ENCODE measurements at places on chromosomes 7 and 10. TPM values are rescaled to one million over a fixed set of nuclear protein-coding genes. Genes with fewer than 3 reads are reported as not detected.

The SORBS1 gene
- total RNA-seq, result 39.9 TPM

The LAMB1 gene
- total RNA-seq, result 101 TPM

DNA sequence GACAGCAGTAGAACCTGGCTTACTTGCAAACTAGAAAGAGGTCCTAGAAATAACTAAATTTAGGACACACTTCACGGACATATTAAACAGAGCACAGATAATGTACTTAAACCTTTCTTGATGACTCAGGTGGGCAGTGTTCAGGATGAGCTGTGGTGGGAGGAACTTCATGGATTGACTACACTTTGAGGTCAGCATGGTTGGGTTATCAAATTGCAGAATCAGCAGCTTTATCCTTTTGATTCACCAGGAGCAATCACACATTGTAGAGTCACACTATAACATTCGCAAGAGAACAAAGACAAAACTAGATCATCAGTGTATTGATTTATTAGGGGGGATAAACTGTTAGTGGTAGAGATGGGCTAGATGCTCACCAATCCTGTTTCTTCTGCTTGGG lies 38.6 kb upstream of the AGK start:
- DNase-seq, result no peak
- peak overlapping the region; percentile 74 for H3K4me3 ChIP-seq
- H3K27ac ChIP-seq, result 0 out of 2 replicates have a peak overlapping the region, but pooled peaks have one; percentile 75
- peaks cover 51% of the 10 kb centered on the region for H3K36me3 ChIP-seq

- no peak overlapping the region for H3K27ac ChIP-seq
- H3K36me3 ChIP-seq, result no peaks in the 10 kb centered on the region
- no peaks in the 10 kb centered on the region for H3K4me1 ChIP-seq
- peak; percentile 71 for DNase-seq
These were observed 16.1 kb upstream of the LAMB4 start for GRCh38 chr7:108146070-108146842.

The HMX3 gene
- not detected for total RNA-seq

- no peak overlapping the region for H3K27ac ChIP-seq
- no peaks in the 10 kb centered on the region for H3K27me3 ChIP-seq
- peaks cover 24% of the 10 kb centered on the region for H3K36me3 ChIP-seq
- no peak for DNase-seq
- no peaks in the 10 kb centered on the region for H3K4me1 ChIP-seq
These were observed 262.8 kb upstream of the GRB10 start for GRCh38 chr7:51045319-51046102.

DNA sequence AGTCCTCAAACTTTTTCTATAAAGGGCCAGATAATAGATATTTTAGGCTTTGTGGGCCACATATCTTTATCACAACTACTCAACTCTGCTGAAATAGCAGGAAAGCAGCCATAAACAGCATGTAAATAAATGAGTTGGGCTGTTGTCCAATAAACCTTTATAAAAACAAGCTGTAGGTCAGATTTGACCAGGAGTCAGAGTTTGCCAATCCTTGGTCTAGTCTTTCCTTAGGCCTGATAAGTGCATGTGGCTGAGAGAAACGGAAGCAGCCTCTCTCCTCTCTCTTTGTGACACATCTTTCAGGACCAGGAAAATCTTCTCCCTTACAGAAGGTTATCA lies 724.5 kb downstream of the GRID1 start:
- no peak overlapping the region for H3K4me3 ChIP-seq
- no peak for DNase-seq
- no peaks in the 10 kb centered on the region for H3K4me1 ChIP-seq
- H3K27ac ChIP-seq, result no peak overlapping the region

- no peak overlapping the region for H3K27ac ChIP-seq
- no peak overlapping the region for H3K4me3 ChIP-seq
- no peaks in the 10 kb centered on the region for H3K27me3 ChIP-seq
- peaks cover 12% of the 10 kb centered on the region for H3K4me1 ChIP-seq
- H3K36me3 ChIP-seq, result no peaks in the 10 kb centered on the region
- DNase-seq, result no peak
These were observed 25.8 kb downstream of the ACTA2 start for GRCh38 chr10:88926566-88927415.

The PRRT4 gene
- 1.5 TPM for total RNA-seq

- H3K36me3 ChIP-seq, result peaks cover 6% of the 10 kb centered on the region
- no peak overlapping the region for H3K27ac ChIP-seq
- no peak for DNase-seq
These were observed 42.3 kb upstream of the UBE3C start for GRCh38 chr7:157096286-157097055.

DNA sequence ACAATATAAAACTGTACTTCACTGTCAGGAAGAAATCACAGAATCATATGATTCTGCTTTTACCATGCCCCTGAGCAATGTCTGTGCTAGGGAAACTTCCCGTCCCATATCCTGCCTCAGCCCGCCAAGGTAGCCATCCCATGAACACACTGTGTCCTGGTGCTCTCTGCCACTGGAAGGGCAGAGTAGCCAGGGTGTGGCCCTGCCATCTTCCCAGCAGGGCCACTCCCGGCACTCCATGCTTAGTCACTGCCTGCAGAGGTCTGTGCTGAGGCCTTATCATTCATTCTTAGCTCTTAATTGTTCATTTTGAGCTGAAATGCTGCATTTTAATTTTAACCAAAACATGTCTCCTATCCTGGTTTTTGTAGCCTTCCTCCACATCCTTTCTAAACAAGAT lies 31.8 kb downstream of the AP3M1 start:
- no peak overlapping the region for H3K4me3 ChIP-seq
- H3K36me3 ChIP-seq, result peaks cover 76% of the 10 kb centered on the region
- H3K27ac ChIP-seq, result peak overlapping the region; percentile 54
- no peak for DNase-seq

The VSIR gene
- total RNA-seq, result 0.74 TPM

DNA sequence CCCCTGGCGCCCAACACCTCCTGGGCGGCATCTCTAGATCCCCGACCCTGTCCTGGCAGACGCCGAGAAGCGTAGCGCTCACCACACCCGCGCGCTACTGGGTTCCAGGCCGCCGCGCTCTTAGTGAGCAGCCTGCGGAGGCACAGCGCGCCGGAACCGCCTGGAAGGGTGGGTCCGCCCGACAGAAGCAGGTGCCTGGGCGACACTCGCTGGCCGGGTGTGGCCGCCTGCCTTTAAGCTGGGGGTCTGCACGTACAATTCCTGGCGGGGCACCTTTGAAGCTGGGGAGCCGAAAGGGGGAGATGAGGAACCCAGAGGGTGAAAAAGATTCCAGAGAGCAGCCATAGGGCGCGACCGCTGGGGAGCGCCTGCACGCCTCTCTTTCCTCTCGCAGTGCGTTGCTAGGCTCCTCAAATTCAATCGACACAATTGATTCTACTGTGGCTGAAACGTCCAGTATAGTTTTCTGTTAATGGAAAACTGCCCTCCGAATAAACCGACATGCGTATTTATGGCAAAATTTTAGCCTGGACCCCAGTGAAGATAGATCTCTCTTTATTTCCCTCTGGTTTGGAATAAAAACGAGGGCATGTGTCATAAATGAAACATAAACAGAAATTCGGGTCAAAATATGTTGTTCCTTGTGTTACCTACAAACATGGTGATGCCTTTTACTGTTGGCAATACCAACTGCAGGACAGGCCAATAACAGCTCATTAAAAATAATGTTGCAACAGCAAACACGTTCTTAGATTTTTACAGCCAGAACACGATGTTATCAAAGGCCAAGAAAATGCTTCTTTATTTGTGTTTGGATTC lies 4.6 kb downstream of the HMX3 start:
- DNase-seq, result peak; percentile 56
- H3K4me1 ChIP-seq, result peaks cover 64% of the 10 kb centered on the region
- no peak overlapping the region for H3K27ac ChIP-seq

The GDF2 gene
- total RNA-seq, result not detected

GRCh38 chr7:140262242-140262903 lies 85.6 kb upstream of the KDM7A start:
- no peaks in the 10 kb centered on the region for H3K27me3 ChIP-seq
- H3K4me3 ChIP-seq, result no peak overlapping the region
- H3K4me1 ChIP-seq, result no peaks in the 10 kb centered on the region
- H3K27ac ChIP-seq, result no peak overlapping the region

- H3K27me3 ChIP-seq, result no peaks in the 10 kb centered on the region
- H3K4me1 ChIP-seq, result peaks cover 4% of the 10 kb centered on the region
- DNase-seq, result no peak
These were observed 984.8 kb upstream of the LRRTM3 start for GRCh38 chr10:65940816-65941662.

The EN2 gene
- not detected for total RNA-seq

GRCh38 chr10:49324711-49325110 lies 25.7 kb downstream of the C10orf71 start:
- no peaks in the 10 kb centered on the region for H3K36me3 ChIP-seq
- no peak overlapping the region for H3K4me3 ChIP-seq
- peaks cover 5% of the 10 kb centered on the region for H3K4me1 ChIP-seq
- H3K27me3 ChIP-seq, result no peaks in the 10 kb centered on the region
- H3K27ac ChIP-seq, result no peak overlapping the region
- peak; percentile 54 for DNase-seq

The TMED4 gene
- total RNA-seq, result 60.9 TPM

DNA sequence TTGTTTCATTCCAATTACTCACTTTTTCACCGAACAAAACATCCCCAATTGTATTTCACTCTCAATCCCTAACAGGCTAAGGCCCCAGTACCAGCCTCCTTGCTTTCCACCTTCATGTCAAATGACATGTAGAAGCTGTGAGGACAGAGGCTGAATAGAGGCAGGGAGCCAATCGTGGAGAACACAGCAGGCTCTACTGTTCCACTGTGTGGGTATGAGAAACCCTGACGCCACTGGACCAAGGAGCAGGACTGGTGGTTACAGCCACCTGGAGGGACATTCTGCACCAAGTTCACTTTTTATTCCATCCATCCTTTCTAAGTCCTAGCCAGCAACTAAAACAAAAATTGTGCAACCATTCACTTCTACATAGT lies 502.8 kb downstream of the SORCS1 start:
- H3K27me3 ChIP-seq, result no peaks in the 10 kb centered on the region
- no peak overlapping the region for H3K27ac ChIP-seq
- H3K4me3 ChIP-seq, result no peak overlapping the region
- no peaks in the 10 kb centered on the region for H3K4me1 ChIP-seq

DNA sequence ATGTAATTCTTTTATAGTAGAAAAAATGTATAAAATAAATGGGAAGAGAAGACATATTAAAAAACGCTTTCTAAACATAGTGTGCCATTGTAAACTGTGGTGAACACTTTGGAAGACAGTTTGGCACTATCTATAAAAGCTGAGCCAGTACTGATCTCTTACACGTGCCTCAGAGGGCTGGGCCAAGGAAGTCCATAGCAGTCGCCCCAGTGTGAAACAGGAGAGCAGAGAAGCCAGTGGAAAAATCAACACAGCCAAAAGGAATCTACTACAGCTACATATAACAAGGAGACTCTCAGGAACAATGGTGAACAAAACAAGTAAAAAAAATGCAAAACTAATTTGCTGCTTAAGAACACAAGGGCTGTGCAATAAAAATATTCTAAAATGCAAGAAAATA lies 20.6 kb downstream of the SEPHS1 start:
- H3K4me3 ChIP-seq, result no peak overlapping the region
- DNase-seq, result no peak
- H3K27ac ChIP-seq, result peak overlapping the region; percentile 84
- peaks cover 24% of the 10 kb centered on the region for H3K4me1 ChIP-seq

DNA sequence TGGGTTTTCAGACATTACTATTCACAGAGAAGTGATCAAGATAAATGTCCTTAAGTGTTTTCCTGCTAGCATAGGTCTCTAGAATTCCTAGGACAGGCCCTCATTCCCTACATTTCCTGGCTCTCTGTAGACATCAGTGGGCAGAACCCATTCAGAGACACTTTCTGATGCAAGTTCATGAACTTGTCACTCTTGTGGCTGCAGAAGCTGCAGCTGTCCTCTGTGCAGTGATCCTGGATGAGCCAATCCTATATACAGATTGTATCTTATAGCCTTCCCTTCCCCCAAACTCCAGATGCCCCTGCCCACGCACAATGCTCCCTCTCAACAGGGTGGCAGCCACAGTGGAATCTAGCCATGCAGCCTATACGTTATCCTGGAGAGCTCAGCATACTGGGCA lies 12.6 kb upstream of the GRB10 start:
- H3K36me3 ChIP-seq, result peaks cover 11% of the 10 kb centered on the region
- no peak overlapping the region for H3K27ac ChIP-seq
- H3K4me3 ChIP-seq, result no peak overlapping the region

GRCh38 chr7:47278043-47278442 lies 303.9 kb downstream of the TNS3 start:
- peaks cover 12% of the 10 kb centered on the region for H3K36me3 ChIP-seq
- no peaks in the 10 kb centered on the region for H3K27me3 ChIP-seq
- no peak overlapping the region for H3K27ac ChIP-seq
- no peak overlapping the region for H3K4me3 ChIP-seq

DNA sequence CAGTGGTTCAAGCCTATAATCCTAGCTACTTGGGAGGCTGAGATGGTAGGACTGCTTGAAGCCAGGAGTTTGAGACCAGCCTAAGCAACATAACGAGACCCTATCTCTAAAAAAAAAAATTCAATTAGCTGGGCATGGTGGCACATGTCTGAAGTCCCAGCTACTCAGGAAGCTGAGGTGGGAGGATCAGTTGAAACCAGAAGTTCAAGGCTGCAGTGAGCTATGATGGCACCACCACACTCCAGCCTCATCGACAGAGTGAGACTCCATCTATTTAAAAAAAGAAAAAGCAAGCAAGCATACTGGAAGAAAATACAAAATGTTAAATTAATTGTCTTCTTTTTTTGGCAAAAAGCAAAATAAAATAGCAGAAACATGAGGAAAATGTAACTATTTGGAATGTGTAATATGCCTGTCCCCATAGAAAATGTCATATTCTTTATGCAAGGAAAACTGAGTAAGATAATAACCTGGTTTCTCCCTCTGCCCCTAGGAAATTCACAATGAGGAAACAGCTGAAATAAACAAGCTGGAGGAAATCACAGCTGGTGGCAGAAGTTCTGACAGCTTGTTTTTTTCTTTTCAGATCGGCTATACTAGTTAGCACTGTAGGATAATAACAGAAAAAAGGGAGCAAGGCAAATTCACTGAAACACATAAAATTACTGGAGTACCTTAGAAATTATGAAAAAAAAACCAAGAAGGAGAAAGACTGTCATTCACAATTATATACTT lies 48.5 kb downstream of the HERPUD2 start:
- peaks cover 43% of the 10 kb centered on the region for H3K4me1 ChIP-seq
- H3K4me3 ChIP-seq, result 0 out of 2 replicates have a peak overlapping the region, but pooled peaks have one; percentile 16
- peak overlapping the region; percentile 24 for H3K27ac ChIP-seq
- no peak for DNase-seq
- H3K36me3 ChIP-seq, result no peaks in the 10 kb centered on the region
- no peaks in the 10 kb centered on the region for H3K27me3 ChIP-seq

- H3K27ac ChIP-seq, result no peak overlapping the region
- DNase-seq, result no peak
- no peaks in the 10 kb centered on the region for H3K36me3 ChIP-seq
- peaks cover 11% of the 10 kb centered on the region for H3K4me1 ChIP-seq
- no peak overlapping the region for H3K4me3 ChIP-seq
These were observed 64.2 kb upstream of the COL1A2 start for GRCh38 chr7:94330269-94331020.

GRCh38 chr7:98021588-98022351 lies 31.8 kb upstream of the OCM2 start:
- DNase-seq, result peak; percentile 90
- no peak overlapping the region for H3K4me3 ChIP-seq
- H3K4me1 ChIP-seq, result no peaks in the 10 kb centered on the region
- H3K27me3 ChIP-seq, result no peaks in the 10 kb centered on the region
- H3K27ac ChIP-seq, result no peak overlapping the region

GRCh38 chr10:99982728-99983127 lies 27.0 kb downstream of the DNMBP start:
- no peaks in the 10 kb centered on the region for H3K27me3 ChIP-seq
- no peak for DNase-seq
- H3K4me1 ChIP-seq, result peaks cover 18% of the 10 kb centered on the region
- H3K36me3 ChIP-seq, result no peaks in the 10 kb centered on the region

The IDI2 gene
- not detected for total RNA-seq

The FANK1 gene
- total RNA-seq, result 2.8 TPM
